ENCODE measurements at places on chromosomes 6 and 20.
A peak's percentile ranks its signal among the peaks of the same experiment; 100 is the strongest.

GRCh38 chr20:23272176-23273029, 78.2 kb upstream of the NXT1 start:
- no peak for DNase-seq

DNA sequence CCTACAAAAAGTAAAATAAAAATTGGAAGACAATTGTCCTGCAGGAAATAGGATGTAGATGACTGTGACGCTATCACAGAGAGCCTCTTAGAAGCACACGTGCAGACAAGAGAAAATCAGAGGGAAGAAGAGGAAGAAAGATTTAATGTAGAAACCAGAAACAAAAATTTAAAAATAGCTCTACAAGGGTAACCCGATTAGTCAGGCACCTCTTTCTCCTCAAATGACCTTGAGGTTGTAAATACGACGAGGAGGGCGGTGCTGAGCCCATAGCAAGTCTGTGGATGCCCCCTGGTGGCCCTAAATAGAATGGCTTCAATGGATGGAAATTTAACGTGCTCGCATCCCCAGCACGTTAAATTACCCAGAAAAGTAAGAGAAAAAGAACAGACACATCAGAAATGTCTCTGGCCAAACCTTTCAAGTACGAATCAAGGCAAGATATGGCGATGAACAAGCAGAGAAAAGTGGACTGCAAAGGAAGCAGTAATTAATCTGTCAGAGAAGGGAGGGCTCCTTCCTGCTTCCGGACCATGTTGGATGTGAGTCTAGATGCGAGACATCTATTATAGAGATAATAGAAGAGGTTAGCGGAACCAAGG, 4.2 kb upstream of the PRPH2 start:
- DNase-seq = peak; percentile 50

DNA sequence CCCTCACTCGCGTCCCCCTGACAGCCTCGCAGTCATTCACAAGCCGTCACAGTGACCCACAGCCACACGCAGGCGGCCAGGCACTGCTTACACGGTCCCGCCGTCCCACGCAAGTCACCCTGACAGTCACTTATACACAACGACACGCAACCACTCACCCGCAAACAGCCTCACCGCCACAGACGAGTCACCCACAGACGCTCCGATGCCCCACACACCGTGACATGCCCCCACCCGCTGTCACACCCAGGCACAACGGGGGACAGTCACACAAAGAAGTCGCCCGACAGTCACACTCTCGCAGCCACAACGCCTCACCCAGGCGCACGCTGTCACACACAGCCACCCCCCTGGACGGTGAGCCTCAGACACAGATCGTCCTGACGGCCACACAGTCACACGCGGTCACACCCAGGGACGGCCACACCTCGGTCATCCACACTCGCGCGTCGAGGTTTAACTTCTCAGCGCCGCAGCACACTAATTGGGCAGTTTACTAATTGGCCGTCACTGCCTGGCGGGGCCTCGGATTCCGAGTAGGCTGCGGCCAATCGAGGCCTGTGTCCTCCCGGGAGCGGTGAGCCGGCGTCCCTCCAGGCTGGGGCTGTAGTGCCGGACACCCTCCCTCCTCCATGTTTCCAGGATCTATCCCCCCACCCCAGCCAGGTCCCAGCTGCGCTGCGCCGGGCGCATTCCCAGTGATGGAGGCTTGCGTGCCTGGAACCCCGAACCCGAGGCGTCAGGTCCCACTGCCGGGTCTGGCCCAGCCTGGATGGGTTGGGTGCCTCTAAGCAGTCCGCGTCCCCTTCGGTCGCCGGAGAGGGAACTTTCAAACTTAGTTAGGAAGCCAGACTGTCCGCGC, 790 bp downstream of the TOX2 start:
- DNase-seq = peak; percentile 7

DNA sequence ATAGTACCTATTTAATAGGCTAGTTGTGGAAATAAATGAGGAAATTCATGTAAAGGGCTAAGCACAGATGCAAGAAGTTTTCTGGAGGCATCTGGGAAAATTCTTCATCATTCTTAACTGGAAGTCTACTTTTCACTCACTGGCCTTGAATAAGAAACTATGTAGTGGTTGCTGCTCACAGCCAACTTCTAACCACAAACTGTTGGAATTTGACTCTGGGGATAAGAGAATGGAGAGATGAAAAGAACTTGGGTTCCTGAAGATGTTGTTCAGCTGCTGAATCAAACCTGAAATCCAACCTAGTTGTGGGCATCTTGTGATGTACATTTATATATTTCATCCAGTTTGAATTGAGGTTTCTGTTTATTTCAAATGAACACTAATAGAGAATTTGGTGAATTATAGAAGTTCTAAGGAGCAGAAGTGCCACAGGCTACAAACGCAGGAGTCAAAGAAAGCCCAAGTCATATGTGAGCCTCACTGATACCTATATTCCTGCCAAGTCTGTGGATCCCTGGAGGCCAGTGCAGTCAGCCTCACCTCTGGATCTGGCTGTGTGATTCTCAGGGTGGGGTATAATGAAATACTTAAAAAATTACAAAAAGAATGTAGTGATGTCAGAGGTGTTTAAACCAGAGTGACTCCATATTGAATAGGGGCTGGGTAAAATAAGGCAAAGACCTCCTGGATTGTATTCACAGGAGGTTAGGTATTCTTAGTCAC, 18.7 kb upstream of the MEI4 start:
- no peak for DNase-seq

DNA sequence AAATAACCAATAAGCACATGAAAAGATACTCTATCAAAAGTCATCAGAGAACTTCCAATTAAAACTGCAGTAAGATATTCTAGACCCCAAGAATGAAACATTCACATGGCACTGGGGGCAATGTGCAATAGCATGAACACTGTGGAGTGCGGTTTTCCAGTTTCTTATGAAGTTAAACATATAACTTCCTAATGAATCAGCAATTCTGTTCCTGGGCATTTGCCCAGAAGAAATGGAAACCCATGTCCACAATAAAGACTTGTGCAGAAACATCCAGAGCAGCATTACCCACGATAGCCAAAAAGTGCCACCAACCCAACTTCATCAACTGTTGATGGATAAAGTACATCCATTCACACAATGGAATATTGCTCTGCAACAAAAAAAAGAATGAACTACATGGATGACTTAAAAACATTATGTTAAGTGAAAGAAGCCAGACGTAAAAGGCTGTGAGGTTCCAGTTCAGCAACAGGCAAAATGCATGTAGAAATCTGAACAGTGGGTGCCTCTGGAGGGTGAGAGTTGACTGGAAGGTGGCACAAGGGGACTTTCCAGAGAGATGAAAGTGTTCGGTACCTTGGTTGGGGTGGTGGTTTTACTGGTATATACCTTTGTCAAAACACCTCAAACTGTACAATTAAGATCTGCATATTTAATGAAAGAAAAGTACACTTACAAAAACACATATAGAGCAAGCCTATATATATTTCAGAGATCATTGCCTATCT, 207.2 kb upstream of the ECI2 start:
- DNase-seq = no peak

DNA sequence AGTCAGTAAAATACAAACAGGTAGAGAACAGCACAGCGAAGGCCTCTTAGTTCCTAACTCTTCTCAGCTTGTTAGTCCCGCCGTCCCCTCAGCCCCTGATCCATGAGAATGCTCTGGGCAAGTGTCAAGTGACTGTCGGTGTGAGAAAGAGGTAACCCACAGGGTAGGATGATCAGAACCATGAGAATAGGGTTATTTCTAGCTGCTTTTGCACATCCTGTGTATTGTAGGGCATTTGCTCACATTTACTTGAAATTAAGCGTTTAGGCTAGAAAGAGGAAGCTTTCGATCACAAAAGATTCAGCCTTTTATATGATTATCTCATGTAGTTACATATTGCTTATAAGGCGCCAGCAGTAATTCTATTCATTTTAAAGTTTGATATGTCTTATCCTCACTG, 103.0 kb upstream of the PDE10A start:
- no peak for DNase-seq

- no peak for DNase-seq
Observed at GRCh38 chr6:108157981-108158525, 7.8 kb upstream of the NR2E1 start.

DNA sequence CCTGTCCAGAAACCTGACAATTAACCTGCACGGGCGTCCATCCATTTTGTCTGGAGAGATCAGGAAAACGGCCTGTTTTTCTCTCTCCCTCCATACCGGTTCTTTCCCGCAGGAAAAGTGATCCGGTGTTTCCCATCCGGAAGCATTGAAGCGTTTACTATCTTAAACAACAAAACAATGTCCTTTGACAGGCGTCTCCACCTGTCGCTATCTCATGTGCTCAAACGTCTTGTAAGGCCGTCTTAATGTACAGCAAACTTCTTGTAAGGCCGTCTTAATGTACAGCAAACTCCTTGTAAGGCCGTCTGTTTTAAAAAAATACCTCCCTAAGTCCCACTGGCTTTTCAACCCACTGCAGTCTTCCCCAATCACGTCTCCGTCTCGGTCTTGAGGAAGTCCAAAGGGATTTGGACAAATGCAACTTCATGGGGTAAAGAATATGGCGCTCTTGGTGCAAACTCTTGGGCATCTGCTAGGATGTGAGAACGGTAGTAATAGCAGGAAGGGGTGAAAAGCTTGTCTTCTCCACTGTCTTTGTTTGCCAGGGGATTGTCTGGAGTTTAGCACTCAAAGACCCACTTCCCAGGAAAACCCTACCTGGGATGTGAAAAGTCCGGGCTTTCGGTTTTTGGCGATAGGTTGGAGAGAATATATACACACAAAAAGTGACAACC, 29.9 kb upstream of the TRIM27 start:
- no peak for DNase-seq

DNA sequence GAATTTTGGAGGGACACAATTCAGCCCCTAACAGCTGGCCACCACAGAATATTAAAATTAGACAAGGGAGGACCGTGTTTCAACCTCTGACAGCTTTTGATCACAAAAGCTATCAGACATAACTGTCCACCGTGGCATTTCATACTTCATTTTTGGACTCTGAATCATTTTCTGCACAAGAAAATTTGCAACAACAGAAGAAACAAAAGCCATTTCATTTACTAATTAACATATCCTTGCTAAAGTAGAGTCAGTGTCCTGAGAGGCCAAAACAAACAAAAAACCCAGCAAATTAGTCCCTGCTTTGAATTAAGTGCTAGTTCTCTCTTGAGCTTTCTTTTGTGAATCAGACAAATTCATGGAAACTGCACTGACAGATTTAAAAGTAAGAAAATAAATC, 17.6 kb upstream of the COL12A1 start:
- DNase-seq = no peak

DNA sequence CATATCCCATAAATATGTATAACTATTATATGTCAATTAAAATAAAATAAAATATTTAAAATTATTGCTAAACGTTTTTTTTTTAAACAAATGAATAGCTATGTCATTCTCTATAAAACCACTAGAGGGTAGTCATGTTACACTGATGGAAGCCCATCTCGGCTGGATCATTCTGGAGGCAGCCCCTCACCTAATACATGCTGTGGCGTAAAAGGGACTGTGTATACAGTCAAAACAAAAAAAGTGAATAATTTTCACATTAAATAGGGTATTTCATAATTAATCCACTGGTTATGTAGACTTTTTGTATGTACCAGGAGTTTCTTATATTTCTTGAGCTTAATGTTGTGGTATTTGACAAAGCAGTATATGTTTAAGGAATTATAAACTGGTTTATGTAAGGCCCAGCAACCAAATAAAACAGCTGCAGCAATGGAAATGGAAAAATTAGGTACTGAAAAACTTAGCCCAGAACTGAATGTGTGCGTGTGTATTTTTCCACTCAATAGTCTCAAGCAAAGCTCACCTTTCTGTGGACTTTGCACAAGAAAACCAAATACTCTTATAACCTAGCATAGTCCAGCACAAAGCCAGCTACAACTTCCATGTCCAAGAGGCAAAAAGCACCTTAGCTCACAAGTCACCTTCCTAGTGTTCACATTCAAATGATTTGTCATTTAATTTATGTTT, 81.7 kb downstream of the COL9A1 start:
- no peak for DNase-seq

DNA sequence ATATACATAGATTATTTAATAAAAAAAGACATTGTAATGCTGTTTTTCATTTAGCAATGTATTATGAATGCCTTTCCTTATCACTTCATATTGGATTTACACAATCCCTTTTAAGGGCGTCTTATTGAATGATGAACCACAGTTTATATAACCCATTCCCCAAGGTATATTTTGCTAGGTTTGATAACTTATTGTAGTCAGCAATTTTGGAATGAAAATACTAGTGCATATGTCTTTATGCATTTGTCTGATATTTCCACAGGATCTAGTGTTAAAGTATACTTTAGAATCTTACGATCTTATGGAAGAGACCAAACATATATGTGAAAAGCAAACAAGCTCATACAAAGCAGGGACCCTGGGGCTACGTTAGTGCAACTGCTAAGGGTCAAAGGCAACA, 180.4 kb upstream of the RIN2 start:
- DNase-seq = no peak

DNA sequence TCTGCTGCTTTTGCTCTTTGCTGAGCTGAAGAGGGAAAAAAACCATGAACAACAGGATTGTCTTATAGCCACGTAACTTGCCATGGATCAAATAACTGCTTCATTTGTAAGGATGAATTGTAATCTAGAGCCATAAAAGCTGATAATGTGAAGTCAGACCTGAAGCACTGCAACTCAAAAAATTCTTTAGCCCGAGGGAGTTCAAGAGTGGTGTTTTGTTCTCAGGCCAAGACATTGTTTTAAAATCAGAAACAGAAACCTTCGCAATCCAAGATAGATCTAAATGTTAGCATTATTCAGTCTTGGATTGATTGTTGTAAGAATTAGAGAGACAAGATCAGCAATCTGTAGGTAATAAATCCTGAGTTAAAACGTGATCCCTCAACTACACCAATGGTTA, at the start of gene TRAPPC3L:
TRAPPC3L (minus strand) TSS at position 34 of the 400 bp plus-strand sequence. CDS start 170 bp downstream, outside the sequence.
- no peak for DNase-seq

- no peak for DNase-seq
Observed at GRCh38 chr20:43740642-43741041, 13.8 kb upstream of the GTSF1L start.
